Esophagus squamous epithelium (tissue), 5 donors: ENCODE measurements at places on chromosomes 3 and 15.

GRCh38 chr3:84077479-84077878 is 881.3 kb upstream of the CADM2 start:
- no peak for DNase-seq

GRCh38 chr3:167084545-167084944 is 295.6 kb downstream of the ZBBX start:
- no peak for DNase-seq

GRCh38 chr15:35206060-35206675 is 121.1 kb upstream of the NANOGP8 start:
- no peak for DNase-seq

DNA sequence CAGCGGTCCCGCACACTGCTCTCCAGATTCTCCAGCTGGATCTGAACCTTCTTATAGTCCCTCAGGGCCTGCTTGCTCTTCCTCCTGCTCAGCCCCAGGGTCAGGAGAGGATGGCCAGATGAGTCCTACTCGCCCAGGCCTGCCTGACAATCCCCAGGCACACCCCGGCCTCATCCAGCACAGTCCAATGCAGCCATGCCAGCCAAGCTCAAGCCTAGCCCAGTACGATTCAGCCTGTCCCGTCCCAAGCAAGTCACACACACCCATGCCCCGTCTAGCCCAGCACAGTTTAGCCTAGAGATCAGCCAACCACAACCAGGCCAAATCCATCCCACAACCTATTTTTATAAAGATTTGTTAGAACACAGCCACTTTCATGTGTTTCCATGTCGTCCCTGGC is 16.8 kb downstream of the PLXNB1 start:
- DNase-seq: no peak

GRCh38 chr3:135862361-135862760 is 103.2 kb upstream of the PPP2R3A start:
- DNase-seq: no peak

GRCh38 chr15:33094336-33094735 is 100.2 kb downstream of the FMN1 start:
- no peak for DNase-seq

DNA sequence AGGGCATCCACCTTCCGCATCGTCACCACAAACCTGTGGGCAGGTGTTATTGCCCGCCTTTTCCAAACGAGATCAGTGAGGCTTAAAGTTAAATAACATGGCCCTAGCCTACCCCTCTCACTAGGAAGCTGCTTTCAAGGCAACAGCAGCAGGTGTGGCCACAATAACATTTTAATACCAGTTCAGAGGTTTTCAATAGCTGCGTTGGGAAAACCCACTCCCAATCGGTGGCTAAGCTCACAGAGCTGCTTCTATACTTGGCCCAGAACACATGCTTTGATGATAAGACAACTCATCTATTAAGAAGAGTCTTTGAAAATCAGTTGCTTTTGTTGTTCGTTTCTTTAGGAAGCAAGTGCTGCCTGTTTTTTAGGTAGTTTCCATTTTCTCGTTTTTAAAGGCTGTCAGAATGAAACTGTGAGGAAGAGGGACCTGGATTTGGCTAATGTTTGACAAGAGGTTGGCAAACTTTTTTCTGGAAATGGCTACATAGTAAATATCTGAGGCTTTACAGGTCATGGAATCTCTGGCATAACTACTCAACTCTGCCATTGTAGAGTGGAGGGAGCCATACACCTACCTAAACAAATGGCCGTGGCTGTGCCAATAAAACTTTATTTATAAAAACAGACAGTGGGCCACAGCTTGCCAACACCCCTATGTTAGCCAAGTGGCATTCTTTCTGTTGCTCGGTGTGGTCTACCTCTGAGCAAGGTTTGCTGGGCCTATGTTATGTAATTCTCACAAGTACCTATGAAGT is 179.6 kb downstream of the FEZF2 start:
- DNase-seq: no peak

- no peak for DNase-seq
Measured at GRCh38 chr15:39887832-39888231, 32.2 kb downstream of the GPR176 start.

DNA sequence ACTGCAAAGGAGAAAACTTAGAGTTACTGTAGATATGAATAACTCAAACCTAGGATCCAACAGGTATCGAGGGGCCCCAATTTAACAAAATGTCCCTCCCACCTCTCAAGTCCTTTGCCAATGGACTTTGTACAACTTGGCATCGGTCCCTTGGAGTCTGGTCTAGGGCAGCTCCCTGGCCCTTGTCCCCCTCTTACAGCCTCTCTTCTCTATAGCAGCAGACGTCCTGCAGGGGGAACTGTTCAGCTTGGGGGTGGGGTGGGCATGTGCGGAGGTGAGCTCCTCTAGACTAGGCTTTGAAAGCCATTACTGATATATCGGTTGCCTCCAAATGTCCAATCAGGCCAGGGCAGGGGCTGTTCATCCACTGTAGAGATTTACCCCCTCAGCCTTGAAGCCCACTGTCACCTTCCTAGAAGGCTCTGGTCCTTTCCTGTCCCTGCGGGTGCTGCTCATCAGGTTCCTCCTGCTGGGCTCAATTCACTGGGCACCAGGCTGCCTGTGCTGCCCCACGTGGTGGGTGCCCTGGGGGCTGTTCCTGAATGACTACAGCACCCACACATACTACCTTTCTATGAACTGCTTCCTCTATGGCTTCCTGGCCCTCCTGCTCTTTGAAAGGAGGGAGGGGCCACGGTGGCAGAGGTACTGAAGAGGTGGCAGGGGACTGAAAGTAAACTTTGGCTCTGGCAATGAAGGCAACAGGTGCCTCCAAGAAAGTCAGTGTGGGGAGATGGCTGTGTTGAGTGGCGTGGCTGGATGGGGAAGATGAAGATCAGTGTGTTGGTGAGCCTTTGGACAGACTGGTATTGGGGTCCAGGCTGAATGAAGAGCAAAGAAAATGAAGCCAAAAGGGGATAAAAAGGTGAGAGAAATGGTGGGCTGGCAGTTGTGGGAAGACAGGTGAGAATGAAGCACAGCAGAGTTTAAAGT is 78.8 kb upstream of the MEX3B start:
- DNase-seq: no peak

DNA sequence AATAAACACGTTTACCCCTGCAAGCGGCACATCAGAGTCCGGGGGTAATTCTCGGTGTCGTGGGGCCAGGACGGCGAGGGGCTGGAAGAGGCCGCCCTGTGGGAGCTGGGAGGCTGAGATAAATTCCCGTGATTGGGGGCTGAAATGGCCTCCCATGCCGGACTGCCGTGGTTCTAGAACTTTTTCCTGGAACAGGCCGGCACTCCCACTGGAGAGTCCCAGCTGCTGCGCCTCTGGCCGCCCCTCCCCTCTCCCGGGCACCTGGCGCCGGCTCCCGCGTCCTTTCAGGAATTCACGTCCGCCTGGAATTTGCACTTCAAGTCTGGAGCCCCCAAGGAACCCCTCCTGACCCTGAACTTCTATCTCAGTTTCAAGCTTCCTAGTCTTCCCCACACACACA is 10.8 kb upstream of the LRRC2 start:
- DNase-seq: no peak

DNA sequence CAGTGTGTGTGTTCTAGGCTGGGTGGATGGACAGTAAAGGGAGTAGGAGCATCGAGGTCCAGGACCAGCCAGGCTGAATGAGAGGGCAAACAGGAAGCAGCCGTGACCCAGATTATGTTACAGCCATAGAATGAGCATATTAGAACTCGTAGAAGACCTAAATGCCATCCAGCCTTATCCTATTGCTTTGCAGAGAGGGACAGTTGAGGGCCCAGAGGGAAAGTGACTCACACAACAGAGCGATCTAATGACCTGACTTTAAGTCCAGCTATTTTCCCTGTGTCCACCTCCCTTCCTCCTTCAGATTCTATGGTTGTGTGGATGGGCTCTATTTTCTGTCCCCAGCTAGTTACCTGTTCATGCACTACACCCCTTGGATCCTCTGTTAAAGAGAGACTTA is 634.1 kb upstream of the TBL1XR1 start:
- no peak for DNase-seq
